ENCODE measurements at places on chromosomes 12 and 14. TPM values are rescaled to one million over a fixed set of nuclear protein-coding genes. Genes with fewer than 3 reads are reported as not detected.

DNA sequence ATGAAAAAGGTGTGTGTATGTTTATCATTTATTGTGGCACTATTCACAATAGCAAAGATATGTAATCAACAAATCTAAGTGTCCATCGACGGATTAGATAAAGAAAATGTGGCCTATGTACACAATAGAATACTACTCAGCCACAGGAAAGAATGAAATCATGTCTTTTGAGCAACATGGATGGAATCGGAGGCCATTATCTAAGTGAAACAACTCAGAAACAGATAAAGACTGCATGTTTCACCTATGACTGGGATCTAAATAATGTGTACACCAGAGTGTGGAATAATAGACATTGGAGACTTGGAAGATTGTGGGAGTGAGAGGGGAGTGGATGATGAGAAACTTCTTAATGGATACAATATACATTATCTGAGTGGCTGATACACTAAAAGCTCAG is 44.0 kb downstream of the CCER1 start:
- DNase-seq = no peak

DNA sequence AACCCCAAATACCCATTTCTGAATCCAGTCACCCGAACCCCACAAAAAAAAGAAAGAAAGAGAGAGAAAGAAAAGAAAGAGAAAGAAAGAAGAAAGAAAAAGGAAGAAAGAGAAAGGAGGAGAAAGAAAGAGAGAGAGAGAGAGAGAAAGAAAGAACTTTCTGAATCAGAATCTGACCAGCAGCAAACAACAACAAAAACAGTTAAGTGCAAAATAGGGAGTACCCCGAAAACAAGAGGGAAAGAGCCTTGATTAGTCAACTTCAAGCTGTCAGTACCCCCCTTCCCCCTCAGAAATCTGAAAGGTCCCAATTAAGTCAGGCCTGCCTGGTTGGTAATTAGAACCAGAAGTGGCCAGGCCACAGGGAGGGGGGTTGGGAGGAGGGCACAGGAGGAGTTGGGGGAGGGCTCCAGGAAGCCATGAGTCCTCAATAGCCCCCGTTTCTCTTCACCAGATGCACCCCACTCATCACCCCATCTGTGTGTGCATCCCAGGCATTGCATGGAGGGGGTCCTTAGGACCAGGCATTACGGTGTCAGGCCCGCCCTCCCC is 9.8 kb downstream of the RARG start:
- no peak for DNase-seq

The AKAP3 gene
- polyA plus RNA-seq = 0.11 TPM

DNA sequence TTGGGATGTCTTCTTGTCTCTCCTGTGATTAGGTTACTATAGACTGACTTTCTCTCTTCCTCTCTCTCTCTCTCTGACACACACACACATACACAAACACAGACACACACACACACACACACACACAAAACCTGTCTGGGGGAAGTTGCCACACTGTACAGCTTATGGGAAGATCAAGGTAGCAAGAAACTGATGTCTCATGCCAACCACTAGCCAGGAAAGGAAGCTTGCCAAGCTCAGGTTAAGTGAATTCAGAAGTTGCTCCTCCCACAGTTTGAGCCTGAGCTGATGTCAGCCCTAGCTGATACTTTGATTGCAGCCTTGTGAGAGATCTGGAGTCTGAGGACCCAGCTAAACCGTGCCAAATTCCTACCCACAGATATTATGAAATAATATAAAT is 67.1 kb downstream of the PPFIA2 start:
- no peak for DNase-seq

GRCh38 chr12:64621257-64621942 is 11.1 kb downstream of the RASSF3 start:
- no peak for DNase-seq

- DNase-seq = no peak
Observed at GRCh38 chr14:87255058-87255457, 737.9 kb downstream of the GALC start.

The CLEC4E gene
- polyA plus RNA-seq = not detected

The TAS2R9 gene
- not detected for polyA plus RNA-seq

DNA sequence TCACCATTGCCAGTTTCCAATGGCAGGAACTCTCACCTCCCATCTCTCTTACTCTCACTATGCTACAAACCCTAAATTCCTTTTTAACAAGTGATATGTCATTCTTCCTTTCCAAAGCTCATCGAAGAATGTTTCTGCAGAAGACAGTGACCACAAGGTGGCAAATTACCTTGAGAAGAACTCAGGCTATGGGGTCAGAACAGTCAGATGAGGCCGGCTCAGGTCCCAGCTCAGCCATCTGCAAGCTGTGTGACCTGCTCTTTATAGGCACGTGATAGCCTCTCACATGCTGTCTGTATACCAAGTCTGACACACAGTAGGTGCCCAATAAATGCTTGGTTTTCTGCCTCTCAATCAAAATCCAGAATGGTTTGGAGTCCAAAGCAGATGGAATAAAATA is 80.7 kb downstream of the FOXN3 start:
- no peak for DNase-seq

- DNase-seq = no peak
Observed at GRCh38 chr12:6541371-6542165, 7.3 kb downstream of the GAPDH start.

DNA sequence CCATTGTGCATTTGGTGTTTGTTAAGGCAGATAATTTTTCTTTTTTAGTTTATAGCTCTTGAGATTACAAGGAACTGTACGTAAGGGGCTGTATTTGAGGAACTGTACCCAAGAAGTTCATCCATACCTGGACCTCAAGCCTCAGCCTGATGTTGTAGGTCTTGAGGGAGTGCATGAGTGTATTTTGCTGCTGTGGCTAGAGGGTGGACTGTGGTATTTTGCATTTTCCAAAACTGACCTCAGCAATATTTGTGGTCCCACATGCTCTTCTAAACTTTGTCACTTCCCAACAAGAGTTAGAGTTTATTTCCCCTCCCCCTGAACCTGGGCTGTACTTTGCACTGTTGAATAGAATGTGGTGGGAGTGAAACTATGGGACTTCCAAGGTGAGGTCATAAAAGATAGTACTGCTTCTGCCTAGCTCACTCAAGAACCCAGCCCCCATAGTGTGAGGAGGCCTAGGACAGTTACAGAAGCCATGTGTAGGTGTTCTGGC is 42.2 kb upstream of the FBXO33 start:
- DNase-seq = no peak

- peak; percentile 45 for DNase-seq
Observed at GRCh38 chr12:93521225-93522080, 51.0 kb upstream of the SOCS2 start.

DNA sequence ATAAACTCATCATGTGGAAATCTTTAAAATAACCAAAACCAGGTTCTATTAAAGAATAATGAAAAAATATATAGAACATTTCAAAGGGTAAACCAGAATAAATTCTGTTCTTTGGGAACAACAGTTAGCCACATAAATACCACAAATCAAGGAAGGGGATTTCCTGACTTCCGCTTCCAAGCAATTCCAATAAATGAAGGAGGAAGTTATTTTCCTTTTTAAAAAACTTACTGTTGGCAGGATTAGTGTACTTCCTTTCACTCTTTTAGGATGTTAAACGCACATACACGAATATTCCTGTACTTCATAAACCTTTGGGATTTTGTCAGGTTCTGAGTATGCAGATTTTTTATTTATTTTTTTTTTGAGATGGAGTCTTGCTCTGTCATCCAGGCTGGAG is 13.7 kb upstream of the LIMA1 start:
- no peak for DNase-seq

The AKAP6 gene
- polyA plus RNA-seq = not detected

- DNase-seq = no peak
Observed at GRCh38 chr12:32854097-32854496, 42.5 kb downstream of the PKP2 start.

- DNase-seq = no peak
Observed at GRCh38 chr14:86912709-86913108, 1080.3 kb downstream of the GALC start.

GRCh38 chr14:94775091-94775870 is 5.4 kb upstream of the GSC start:
- DNase-seq = no peak

DNA sequence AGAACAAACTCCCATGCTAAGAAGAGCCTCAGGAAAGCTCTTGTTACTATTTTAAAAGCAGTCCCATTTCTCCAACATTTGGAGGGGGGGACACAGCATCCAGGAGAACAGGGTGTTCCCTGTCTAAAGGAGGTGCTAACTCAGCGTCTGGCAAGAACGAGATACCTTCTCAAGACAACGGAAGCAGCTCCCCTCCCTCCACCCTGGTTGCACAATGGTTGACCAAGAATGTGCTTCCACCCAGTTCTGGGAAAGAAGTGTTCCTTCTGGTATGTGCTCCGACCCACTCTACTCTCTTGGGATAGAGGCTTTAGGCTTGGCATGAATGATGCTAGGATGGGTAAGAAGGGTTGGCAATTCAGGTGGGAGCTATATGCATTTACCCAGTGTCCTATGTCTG is 1.5 kb upstream of the KRT6A start:
- no peak for DNase-seq

The C14orf39 gene
- polyA plus RNA-seq = not detected

The IQSEC3 gene
- polyA plus RNA-seq = not detected

The ADAM21 gene
- 0.07 TPM for polyA plus RNA-seq

The CISTR gene
- not detected for polyA plus RNA-seq

DNA sequence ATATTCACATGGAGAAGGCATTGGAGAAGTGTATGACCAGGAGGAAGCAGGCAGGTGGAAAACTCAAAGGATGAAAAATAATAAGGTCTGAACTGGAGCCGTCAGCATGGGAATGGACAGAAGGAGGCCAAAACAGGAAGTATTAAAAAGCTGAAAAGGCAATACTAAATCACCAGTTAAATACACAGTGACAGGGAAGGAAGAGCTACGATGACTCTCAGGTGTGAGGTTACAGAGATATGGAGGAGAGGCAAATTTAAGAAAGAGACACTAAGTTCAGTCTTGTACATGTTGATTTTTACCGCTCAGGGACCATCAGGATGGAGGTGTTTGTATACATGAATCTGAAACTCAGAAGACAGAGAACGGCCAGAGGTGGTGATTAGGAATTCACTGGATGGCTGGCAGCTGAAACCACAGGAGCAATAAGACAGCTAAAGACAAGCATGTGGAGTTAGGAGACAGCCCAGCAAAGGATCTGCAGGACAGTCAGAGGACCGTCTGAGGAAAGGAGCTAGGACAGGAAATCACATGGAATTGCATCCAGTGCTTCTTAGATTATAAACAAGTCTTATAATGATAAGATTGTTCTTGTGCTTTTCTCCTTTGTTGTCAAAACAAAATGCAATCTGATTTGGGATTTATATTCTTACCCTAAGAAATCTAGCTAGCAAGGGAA is 33.9 kb upstream of the CDKN3 start:
- DNase-seq = no peak

DNA sequence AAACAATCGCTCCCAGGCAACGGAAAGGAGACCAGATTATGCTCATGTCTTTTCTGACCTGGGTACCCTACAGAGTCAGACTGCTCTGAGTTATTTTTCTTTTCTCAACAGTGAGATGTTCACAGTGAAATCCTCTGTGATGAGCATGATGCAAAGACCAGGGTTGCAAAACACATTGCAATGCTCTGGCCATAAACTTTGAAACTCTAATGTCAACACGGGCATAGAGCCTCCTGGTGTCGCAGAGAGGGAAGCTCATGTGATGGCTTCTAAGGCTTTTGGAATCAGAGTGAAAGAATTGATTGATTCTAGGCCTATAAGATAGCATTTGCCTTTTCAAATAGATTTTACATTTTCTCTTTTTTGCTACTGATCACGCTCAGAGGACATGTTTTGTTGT is 193.4 kb downstream of the RASSF9 start:
- DNase-seq = no peak

All from immature natural killer cell (primary cell).